ENCODE measurements at places on chromosomes 5 and 9. TPM values are rescaled to one million over a fixed set of nuclear protein-coding genes. Genes with fewer than 3 reads are reported as not detected.

LRRC19 gene
- not detected for total RNA-seq

CMBL gene
- 0.64 TPM for total RNA-seq

TOPORS gene
- total RNA-seq = 12.7 TPM

GABRA1 gene
- total RNA-seq = not detected

DNA sequence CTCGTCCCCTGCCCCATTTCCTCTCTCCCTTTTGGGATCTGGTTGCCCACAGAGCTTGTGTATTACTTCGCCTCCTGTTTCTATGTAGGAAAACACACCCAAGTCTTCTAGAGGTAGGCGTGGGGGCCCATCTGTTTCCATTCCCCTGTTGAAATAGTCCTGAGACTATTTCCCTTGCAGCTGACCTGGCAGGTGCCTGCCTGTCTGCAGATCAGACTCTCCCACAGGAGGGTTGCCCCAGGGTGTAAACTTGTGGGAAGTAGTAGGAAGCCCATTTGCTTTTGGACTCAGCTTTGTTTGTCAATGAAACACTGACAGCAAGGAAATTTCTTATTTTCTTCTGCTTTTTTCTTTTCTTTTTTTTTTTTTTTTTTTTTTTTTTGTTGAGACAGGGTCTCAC lies 16.3 kb upstream of the GARNL3 start:
- no peak for DNase-seq

- DNase-seq = peak; percentile 75
Observed at GRCh38 chr9:137240318-137240840, 708 bp upstream of the TUBB4B start.

DNA sequence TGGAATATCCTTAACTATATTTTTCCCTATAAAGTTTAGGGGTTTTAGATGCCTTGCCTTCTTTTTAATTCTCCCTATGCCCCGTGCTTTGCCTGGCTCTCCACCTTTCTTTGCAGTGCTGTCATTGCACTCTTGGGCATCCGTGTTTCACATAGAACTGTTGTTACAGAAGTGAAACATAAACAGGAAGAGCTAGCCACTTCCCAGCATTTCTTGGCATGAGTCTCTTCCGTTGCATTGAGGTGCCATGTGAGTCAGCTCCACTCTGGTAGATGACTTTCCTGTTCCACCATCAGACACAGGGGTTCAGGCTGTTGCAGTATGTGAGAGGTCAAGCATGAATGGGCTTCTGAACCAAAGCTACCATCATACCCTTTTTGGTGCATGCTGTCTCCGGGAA lies 73.4 kb downstream of the ANGPTL2 start:
- peak; percentile 54 for DNase-seq

DNA sequence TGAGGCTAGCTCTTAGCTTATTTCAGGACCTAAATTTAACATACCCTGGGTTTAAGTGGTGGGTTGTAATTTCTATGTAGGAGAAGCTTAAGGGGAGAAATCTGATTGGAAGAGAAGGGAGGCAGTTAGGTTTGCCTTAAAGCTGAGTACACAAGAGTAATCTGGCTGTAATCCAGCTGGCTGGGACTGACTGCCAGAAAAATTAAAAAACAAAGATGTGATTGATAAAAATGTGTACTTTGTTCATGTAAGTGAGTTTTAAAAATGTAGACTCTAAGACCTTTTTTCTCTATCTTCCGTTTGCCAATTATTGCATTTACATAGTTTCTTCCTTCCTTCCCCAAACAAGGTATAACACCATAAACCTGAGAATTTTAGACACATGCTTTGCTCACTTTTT lies 17.5 kb upstream of the MSMP start:
- DNase-seq = no peak

DNA sequence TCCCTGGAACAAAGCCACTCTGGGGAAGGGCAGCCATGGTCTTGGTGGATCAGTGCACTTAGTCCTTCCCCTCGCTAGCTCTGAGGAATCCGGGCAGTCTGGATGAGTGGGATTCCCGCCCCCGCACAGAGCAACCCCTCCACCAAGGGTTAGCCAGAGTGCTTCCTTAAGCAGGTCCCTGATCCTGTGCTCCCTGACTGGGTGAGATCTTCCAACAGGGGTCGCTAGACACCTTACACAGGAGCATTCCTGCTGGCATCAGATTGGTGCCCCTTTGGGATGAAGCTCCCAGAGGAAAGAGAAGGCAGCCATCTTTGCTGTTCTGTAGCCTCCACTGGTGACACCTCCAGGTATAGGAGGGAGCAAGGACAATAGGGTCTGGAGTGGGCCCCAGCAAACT lies 228.8 kb downstream of the AP3B1 start:
- DNase-seq = no peak

- no peak for DNase-seq
Observed at GRCh38 chr5:124089578-124089977, 577.6 kb downstream of the CSNK1G3 start.

- no peak for DNase-seq
Observed at GRCh38 chr9:94807556-94807955, 81.1 kb downstream of the AOPEP start.

GRCh38 chr9:133682818-133683585 lies 46.8 kb downstream of the DBH start:
- no peak for DNase-seq

DNA sequence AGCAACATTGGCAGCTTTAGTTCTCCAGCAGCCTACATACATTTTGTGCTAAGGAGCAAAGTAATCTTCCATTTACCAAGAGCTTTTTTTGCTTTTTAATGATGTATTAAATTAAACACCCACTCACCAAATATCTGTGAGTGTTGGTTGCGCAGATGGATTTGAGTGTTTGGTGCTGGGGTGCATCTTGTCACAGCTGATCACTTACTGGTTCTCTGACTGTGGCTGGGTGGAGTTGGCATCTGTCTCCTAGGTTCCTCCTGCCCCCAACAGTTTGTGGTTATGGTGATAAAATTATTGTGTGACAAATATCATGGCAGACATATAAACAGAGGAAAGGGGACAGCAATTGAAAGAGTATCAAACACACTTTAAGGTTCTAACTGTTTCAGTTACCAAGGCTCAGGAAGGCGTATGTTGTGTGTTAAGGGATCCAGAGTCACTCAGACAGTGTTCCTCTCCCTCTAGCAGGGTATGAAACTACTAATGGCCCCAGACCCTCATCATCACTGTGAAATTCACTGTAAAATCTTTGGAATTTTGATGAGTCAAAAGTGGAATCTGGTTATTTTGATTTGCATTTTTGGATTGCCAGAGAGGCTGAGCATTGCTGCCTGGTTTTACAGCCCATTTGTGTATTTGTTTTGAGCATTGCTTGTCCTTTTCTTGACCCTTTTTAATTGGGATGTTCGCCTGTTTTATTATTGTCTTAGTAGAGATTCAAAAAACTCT lies 81.7 kb downstream of the PDE8B start:
- DNase-seq = no peak
